Activated naive CD4-positive, alpha-beta T cell (primary cell): ENCODE measurements at places on chromosomes 2 and 18.

- no peak for DNase-seq
Observed at GRCh38 chr18:48061781-48062570, 131.5 kb upstream of the SMAD2 start.

DNA sequence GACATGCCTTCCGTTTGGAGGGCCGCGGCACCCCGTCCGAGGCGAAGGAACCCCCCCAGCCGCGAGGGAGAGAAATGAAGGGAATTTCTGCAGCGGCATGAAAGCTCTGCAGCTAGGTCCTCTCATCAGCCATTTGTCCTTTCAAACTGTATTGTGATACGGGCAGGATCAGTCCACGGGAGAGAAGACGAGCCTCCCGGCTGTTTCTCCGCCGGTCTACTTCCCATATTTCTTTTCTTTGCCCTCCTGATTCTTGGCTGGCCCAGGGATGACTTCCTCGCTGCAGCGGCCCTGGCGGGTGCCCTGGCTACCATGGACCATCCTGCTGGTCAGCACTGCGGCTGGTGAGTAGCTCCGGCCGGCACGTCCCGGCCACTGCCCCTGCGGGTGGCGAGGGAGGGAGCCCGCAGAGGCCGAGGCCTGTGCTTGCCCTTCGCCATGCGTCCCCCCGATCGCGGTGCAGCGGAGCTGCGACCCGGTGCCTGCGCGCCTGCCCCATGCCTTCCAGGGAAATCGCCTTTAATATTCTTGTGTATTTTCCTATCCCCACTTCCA lies 1.2 kb downstream of the BMPR2 start:
- DNase-seq, result no peak

- DNase-seq, result no peak
Observed at GRCh38 chr2:108377815-108378630, at the start of gene SULT1C4. SULT1C4 (plus strand) TSS chr2:108377954; CDS start chr2:108378338, 384 bp downstream.

DNA sequence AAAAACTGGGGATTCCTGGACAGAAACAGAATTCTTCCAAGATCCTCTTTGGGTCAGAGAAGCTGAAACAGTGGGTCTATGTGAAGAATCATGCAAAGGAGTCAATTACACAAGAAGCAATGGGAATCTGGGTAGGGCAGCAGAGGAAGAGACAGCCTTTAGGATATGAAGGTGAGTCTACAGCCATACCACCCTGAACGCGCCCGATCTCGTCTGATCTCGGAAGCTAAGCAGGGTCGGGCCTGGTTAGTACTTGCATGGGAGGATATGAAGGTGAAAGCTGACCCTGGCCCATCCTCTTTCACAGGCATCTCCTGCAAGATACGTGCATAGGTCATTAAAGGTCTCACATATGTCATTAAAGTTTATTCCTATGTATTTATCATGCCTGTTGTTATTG lies 1080.9 kb upstream of the FANCL start:
- no peak for DNase-seq

DNA sequence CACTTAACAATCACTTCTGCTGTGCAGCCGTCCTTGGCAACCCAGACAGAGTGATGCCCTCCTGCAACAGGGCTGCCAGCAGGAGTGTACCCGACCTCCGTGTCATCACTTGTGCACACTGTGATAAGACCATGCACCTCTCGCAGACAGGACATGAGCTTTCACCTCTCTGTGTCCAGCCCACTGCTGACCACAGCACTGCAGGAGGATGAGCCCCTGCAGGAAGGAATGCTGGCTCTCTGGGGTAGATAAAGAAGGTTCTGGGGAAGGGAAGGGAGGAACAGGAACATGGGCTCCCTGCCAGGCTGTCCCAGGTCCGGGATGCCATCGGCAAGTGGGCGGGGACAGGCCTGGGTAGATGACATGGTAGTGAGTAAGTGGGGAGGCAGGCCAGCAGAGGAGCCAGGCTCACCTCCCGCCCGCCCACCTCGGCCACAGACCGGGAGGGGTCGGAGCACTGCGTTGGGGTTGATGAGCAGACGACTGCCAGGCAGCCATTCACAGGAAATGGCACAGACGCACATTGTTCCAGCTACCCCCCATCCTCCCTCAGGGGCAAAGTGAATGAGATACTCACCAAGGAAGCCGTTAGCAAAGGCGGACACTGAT lies 18.6 kb upstream of the COL6A3 start:
- DNase-seq, result peak; percentile 33

GRCh38 chr2:105609746-105610402 lies 134.8 kb upstream of the NCK2 start:
- no peak for DNase-seq

DNA sequence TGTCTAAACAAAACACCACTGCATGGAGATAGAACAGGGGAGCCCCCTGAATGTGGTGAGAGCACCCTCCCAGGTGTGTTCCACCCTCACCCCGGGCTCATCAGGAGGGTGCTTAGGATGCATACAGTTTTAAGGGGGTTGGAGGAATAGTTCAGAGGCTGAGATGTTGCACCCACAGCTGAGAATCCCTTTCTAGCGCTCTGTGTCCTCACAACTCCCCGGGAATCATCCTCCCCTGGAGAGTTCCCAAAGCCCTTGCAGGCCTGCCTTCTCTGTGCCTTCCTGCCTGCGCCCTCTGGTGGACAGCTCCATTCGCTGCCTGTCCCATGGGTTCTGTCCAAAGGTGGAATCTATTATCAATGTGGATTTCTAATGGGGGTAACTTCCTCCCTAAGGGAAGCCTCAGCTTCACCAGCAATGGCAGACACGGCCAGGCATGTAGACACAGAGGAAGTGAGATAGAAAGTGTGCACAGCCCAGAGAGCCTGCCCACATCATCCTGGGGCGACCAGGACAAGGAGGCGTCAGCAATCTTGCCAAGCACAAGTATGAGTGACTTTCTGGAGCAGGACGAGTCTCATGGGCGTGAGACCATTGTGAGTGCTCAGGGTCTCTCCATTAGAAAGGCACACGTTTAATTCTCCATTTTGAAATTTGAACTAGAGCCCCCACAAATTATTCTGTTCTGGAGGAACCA lies 1.2 kb upstream of the UGT1A5 start:
- DNase-seq, result peak; percentile 55

- no peak for DNase-seq
Observed at GRCh38 chr18:77057006-77057395, 75.6 kb downstream of the MBP start.

GRCh38 chr2:24438106-24438505 lies 52.9 kb upstream of the NCOA1 start:
- no peak for DNase-seq

GRCh38 chr2:186562209-186562578 lies 27.7 kb upstream of the ITGAV start:
- DNase-seq, result no peak

DNA sequence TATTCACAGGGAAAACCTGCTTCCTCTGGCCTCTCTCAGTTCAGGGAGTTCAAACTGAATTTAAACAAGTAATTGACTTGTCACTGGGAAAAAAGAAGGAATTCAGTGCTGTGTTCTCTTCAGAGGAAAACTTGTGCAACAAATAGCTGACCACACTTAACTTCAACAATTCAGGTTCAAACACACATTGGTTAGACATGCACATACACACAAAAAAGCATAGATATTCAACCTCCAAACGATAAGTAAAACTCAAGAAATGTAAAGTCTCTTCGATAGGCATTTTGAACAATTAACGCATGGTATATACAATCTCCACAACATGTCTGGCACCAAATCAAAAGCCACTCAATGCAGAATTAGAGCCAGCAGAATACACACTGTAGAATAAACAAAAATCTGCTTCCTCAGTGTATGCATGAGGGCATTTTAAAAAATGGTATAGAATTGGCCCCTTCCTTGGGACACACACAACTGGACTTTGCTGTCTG lies 269.0 kb downstream of the TCF4 start:
- no peak for DNase-seq

DNA sequence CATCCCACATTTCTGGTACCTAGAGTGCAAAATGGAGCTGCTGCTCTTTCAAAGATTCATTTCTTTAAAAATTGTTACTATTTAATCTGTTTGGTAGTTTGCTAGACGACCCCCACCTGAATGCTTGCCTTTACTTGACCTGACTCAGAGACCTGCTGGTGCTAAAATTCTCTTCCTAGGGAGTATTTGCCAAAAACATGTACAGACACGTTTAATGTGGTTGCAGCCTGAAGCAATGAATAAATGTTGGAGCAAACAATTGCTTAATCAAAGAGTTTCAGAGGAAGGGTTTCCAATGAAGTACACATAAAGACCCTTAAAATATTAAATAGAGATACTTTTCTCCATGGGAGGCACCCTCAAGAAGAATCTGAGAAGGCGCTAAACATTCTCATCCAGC lies 734.4 kb downstream of the CBLN2 start:
- DNase-seq, result no peak
